ENCODE measurements at places on chromosomes 3 and 15.

GRCh38 chr15:72372361-72372760 is 3.5 kb downstream of the HEXA start:
- DNase-seq, result no peak

DNA sequence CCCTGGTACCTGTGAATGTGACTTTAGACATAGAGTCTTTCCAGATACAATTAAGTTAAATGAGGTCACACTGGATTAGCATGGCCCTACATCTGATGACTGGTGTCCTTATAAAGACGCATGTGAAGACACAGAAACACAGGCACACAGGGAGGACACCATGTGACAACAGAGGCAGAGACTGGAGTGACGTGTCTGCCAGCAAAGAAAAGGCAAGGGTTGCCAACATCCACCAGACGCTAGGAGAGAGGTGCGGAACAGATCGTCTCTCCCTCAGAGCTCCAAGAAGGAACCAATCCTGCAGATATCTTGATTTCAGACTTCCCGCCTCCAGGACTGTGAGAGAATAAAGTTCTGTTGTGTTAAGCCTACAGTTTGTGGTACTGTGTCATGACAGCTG is 42.8 kb downstream of the CX3CR1 start:
- DNase-seq, result no peak

GRCh38 chr3:61429106-61429505 is 132.3 kb upstream of the PTPRG start:
- no peak for DNase-seq

DNA sequence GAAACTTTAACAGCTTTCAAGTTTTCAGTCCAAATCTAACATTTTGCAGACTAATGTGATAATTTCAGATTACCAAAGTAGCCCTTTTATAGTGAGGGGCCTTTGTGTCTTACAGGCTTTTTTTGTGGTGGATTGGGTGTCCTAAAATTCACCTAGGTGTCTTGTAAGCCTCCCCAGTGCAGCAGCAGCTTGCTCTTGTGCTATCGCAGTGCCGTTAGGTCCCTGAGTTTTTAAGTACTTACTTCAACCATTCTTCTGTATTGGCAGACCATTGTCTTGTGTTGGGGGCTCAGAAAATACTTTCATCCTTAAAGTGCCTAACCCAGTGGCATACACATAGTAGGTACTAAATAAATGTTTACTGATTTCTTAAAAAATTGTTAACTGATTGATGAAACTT is 2.1 kb downstream of the PDE8A start:
- DNase-seq, result no peak

DNA sequence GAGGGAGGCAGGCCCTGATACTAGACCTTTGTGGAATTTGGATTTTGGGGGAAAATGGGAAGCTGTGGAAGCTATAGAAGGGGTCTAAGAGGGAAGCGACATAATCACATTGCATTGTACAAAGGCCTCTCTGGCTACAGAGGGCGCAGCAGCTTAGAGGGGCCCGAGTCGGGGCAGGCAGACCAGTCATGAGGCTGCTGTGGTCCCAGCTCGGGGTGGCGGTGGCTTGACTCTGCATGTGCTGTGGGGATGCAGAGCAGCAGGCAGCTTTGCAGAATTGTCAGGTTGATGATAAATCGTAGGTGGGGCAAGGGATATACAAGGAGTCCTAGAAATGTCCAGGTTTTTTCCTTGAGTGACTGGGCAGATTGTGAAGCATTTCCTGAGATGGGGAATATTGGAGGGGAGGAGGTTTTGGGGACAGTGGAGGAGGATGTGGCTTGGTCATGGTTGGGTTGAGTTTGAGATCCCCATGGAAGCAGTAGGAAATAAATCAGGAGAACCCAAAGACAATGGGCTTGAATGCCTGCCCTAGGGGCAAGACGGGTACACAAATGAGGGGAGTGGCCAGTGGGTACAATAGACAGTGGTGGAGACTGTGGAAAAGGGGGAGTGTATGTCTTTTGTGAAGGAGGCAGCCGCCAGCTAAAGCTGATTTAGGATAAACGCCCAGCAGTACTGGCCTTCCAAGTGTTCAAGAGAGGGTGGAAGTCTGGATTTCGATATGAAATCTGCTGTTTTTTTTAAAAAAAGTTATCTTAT is 94.1 kb downstream of the HMG20A start:
- DNase-seq, result no peak

DNA sequence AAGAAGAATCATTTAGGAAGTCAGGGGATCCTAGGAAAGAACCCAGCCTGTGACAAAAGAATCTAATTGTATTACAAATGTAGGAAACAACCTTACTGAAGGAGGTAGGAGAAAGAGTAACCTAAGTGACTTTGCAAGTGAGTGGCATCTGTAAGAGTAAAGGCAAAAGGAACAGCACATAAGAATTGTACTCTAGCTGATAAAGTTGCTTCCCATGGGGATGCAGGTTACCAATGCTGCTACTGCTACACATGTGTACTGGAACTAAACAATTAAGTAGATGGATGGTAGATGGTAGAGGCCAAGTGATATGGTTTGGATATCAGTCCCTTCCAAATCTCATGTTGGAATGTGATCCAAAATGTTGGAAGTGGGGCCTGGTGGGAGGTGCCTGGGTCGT is 60.8 kb downstream of the OSBPL10 start:
- DNase-seq, result no peak

DNA sequence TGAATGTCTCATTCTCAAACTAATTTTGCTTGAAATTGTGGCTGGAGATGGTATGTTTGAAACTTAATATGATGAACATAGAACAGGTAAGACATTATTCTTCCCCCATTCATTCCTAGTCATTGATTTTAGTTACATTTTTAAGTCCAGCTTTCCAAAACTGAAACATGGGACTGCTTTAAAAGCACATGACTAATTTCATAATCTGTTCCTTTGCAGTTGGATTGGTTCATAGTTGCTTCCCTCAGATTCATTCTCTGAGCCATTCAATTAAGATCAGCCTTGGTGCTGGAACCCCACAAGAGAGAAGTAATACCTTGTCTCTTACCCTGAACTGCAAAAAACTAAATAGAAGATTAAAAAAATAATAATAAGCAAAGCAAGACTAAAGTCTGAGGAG is 87.5 kb upstream of the TGFBR2 start:
- DNase-seq, result no peak

DNA sequence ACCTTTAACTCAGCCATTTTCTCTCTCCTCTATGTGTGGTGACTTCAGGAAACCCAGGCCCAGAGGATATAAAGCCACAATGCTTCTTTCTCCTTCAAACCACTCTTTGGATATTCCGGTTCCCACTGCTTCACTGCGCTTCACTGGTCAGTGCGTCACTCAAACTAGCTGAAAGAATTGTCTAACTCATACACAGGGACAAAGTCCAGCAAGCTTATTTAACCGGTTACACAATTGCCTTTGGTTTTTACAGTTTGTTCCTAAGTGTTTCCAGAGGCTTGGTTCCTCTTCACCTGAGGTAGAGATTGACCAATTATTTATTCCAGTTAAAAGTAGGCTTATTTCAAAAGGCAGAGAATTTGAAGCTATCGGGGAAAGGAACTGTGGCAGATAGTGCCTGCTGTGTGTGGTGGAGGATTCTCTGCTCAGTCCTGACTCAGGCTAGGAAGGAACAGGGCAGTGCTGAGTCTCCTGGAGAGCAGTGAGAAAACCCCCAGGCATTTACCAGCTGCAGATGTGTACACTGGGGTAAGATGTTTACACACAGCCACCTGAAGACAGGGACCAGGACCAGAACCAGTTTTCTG is at the start of gene HGD:
Gene HGD (minus strand): TSS at position 145 of the 587 bp plus-strand sequence. CDS start 128 bp downstream, at position 17.
- DNase-seq, result no peak

GRCh38 chr3:112651071-112651470 is 10.1 kb upstream of the CCDC80 start:
- no peak for DNase-seq

- no peak for DNase-seq
Observed at GRCh38 chr3:167626490-167626889, 27.3 kb downstream of the WDR49 start.

- DNase-seq, result no peak
Observed at GRCh38 chr3:155984791-155985417, 114.5 kb downstream of the GMPS start.

DNA sequence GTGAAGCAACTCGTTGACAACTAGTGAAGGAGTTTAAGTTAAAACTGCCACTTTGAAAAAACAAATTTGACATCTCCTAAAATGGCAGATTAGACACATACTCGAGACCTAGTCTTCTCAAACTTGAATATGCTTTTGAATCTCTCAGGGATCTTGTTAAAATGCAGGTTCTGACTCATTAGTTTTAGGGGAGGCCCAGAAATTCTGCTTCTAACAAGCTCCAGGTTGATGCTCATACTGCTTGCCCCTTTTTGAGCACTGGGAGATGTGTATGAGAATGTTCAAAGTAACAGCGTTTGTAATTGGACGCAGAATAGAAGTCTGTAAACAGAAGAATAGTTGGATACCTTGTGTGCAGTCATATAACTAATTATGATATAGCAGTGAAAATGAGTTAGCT is 1.6 kb downstream of the C3orf38 start:
- DNase-seq, result no peak

DNA sequence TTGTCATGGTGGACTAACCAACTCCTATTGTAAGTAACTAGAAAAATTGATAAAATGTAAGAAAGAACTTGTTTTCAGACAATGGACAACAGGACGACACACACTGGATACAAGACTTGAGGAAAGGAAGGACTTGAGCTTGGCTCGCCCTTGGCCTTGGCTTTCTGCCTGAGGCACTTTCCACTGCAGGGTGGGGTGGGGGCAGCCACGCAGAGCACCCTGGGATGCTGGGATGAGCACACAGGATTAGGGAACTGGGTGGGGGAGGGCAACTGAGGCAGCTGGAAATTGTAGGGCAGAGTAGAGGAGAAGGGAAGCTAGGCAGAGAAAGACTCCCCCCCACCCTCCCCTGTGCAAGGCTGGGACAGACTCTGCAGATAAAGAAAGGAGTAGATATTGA is 25.5 kb upstream of the HHATL start:
- no peak for DNase-seq

GRCh38 chr15:39786447-39787056 is 3.9 kb upstream of the FSIP1 start:
- DNase-seq, result no peak

DNA sequence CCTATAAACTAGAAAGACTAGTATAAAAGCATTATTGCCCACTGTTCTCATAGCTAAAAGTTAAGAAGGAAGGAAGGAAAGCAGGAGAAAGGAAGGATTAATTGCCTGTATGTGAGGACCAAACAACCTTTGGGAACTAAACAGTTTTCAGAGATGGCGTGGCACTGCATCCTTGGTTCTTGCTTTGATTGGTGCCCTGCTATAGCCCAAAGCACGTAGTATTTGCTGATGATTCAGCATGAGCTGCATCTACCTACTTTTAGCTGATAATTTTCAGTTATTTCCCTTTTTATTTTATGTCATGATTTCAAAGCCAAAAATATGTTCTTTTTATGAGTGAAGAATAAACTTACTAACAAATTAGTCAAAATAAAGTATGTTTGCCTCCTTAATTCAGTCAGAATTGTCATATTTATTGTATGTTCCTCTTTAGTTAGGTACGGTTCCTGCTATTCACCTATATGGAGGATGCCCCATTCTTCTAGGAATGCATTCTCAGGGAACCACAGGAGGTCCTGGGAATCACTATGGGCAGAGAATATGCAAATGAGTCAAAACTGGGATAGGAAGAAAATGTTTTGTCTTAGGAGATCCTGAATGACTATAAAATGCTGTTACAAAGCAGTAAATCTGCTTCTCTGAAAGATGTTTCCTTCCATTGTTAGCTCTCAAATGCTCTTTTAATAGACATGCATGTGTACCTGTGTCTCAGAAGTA is 65.4 kb upstream of the THSD4 start:
- DNase-seq, result no peak
